ENCODE measurements at places on chromosomes 12 and 14. TPM values are rescaled to one million over a fixed set of nuclear protein-coding genes. Genes with fewer than 3 reads are reported as not detected.

The B4GALNT1 gene
- 0.35 TPM for total RNA-seq

The HOXC4 gene
- not detected for total RNA-seq

The OASL gene
- 0.46 TPM for total RNA-seq

The KCNK10 gene
- total RNA-seq, result 0.13 TPM
